ENCODE measurements at places on chromosomes 3 and 15.

DNA sequence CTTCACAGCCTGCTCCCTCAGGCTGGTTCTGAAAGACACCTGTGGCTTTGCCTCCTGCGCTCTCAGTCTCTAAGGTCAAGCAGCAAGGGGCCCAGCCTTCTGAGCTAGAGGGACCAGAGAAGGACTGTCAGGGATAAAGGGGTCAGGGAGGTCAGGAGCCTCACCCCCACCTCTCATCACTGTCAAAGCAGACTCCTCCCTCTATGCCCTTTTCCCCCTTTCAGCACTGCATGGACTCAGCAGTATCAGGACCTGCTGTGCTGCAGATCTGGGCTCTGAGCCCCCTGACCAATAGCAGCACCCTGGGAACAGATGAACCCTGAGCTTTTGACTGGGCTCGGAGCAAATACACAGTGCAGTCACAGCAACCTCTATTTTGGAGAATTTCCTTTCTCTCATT, 3.2 kb upstream of the BMF start:
- no peak for DNase-seq

GRCh38 chr3:88031642-88032077, 27.1 kb downstream of the CGGBP1 start:
- peak; percentile 9 for DNase-seq

- no peak for DNase-seq
Observed at GRCh38 chr3:141939759-141940158, 63.3 kb downstream of the ATP1B3 start.

DNA sequence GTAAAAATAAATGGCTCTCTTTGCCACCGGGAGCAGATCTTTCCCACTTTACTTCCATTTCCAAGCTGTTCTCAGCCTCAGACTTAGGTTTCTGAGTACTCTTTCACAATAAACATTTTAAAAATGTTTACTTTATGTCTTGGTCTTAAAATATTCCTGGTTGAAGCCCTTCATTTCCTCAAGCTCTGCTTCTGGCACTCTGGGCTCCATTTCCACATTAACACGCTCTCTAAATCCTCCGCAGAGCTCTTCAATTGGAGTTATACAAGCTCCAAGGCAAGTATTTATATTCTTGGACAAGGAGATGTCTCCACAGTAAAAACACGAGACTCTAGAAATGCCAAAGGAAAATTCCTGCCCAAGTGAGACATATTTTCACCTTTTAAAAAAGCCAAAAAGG, 169.3 kb downstream of the GREM1 start:
- DNase-seq = no peak

GRCh38 chr15:32651229-32651837, 9.8 kb downstream of the SCG5 start:
- DNase-seq = peak; percentile 33

- DNase-seq = no peak
Observed at GRCh38 chr3:167350245-167350862, 29.7 kb downstream of the ZBBX start.

DNA sequence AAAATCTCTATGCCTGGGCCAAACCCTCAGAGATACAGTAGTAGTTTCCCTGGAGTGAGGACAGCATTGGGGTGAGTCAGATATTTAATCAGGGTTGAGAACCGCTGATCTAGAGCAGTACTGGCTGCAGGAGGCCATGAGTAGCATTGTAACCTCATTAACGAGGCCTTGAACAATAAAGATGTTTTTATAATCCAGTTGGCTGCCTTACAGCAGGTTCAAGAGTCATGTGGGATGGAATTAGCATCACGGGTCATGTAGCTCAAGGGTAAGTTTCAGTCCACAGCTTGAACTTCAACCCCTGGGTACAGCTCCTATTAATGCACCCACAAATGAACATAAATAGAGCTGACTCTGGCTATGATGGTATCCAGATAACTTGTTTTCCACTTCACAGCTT, 5.1 kb downstream of the HPS3 start:
- DNase-seq = no peak

DNA sequence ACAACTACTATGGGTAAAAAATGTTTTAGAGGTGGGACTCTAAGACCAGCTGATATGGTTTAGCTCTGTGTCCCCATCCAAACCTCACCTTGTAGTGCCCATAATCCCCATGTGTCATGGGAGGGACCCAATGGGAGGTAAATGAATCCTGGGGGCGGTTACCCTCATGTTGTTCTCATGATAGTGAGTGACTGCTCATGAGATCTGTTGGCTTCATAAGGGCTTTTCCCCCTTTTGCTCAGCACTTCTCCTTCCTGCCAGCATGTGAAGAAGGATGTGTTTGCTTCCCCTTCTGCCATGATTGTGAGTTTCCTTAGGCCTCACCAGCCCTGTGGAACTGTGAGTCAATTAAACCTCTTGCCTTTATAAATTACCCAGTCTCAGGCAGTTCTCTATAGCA, 45.7 kb downstream of the FAM98B start:
- DNase-seq = no peak

DNA sequence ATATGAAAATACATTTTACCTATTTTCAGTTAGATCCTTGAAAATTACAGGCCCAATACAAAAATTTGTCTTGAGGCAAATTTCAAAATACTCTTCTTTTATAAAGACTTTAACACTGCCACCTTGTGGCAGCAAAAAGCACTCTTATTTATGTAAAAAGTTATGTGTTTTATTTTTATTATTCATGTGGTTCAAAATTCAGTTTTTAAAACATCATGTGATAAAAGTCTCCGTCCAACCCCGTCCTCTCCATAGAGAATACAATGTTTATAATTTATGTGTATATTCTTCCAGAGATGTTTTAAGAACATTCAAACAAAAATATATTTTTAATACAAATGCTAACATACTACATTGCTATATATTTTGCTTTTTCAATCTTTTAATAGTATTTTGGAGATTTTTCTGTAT, 36.9 kb upstream of the TRIM59 start:
- DNase-seq = no peak

Measured in activated CD4-positive, alpha-beta T cell treated with anti-CD3 and anti-CD28 coated beads, Interleukin-2, amount 50 U/mL, for 1 hour (primary cell).